ENCODE measurements at places on chromosomes 1 and 21. TPM values are rescaled to one million over a fixed set of nuclear protein-coding genes. Genes with fewer than 3 reads are reported as not detected.

Gene RPTN
- total RNA-seq = not detected

Gene RPE65
- total RNA-seq = not detected

Gene PPM1J
- total RNA-seq = 1.1 TPM

Gene OR2L5
- not detected for total RNA-seq

Gene ARHGAP30
- 149 TPM for total RNA-seq

Gene LCE2C
- total RNA-seq = not detected

Gene VTCN1
- not detected for total RNA-seq

Gene PPIAL4G
- not detected for total RNA-seq

Gene IFNLR1
- total RNA-seq = 3.1 TPM

Gene DIO1
- not detected for total RNA-seq

Gene PLA2G2D
- total RNA-seq = not detected

Gene GIPC2
- total RNA-seq = 0.05 TPM

Gene LRRN2
- not detected for total RNA-seq

Gene RSPO1
- total RNA-seq = not detected

Gene LRRC7
- total RNA-seq = not detected

Gene CIART
- 3.4 TPM for total RNA-seq

Gene MMEL1
- 0.86 TPM for total RNA-seq

Gene SERTAD4
- not detected for total RNA-seq

Gene RAVER2
- total RNA-seq = 0.34 TPM

Gene SLFNL1
- total RNA-seq = not detected

Gene GFI1
- 103 TPM for total RNA-seq

Gene CEP104
- total RNA-seq = 43.4 TPM

Gene VHLL
- 0.56 TPM for total RNA-seq

Gene SEMA4A
- 9.0 TPM for total RNA-seq
